A172 (cell line): ENCODE measurements at places on chromosomes 13 and 19. TPM values are rescaled to one million over a fixed set of nuclear protein-coding genes. Genes with fewer than 3 reads are reported as not detected.
A peak's percentile ranks its signal among the peaks of the same experiment; 100 is the strongest.

DNA sequence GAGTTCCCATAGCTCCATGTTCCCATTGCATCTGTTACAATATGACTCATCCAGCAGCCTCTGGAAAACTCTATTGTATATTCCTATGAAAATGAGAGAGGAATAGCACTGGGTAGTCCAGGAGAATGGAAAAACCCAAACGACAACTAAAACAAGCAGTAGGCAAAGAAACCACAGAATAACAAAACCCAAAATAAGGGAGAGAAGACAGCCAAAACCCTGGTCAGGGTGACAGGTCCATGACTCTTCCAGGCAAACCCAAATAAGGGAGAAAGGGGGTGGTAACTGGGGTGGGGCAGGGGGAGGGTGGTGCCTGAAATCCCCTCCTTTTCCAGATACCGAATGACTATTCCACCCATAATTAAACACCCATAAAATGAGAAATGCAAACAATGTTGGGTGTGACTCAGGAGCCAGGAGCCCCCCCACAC lies 4.0 kb upstream of the ZNF8 start:
- peak; percentile 30 for DNase-seq

- peak; percentile 24 for DNase-seq
Measured at GRCh38 chr19:30784850-30785457, 412.8 kb downstream of the ZNF536 start.

CRB3 gene
- total RNA-seq: not detected in 2 replicates

GZMM gene
- total RNA-seq: not detected in 2 replicates
